ENCODE measurements at places on chromosomes 6 and 20.

DNA sequence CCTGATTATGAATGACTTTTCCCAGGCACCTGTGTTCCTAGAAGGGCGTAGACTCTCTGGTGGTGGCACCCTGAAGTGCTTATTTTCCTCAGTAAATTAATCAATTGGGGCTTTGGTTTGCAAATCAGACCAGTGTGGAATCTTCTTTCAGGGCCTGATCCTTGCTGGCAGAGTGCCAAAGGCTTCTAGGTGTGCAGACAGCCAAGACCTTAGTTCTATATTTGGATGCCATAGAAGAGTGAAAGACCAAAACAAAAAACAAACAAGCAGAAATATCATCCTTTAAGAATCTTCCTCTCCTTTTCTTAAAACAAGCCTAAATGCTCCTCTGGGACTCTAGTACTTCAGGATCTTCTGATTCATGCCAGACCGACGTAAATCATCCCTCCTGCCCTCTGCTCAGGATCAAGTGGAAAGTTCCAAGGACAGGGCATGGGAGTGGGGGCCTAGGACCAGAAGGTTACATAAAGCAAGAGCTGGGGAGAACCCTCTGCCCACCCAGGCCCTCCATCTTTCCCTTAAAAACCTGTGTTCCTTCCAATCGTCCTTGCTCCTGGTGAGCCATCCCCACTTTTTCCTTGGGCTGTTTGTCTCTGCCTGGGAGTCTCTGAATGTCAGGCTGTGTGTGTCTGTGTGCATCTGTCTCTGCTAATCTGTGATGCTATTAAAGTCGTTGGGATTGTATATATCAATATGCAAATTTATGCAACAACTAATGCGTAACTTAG is 70.5 kb upstream of the MYLIP start:
- DNase-seq: no peak

- DNase-seq: no peak
These were observed 94.8 kb downstream of the IPCEF1 start for GRCh38 chr6:154261688-154262397.

- no peak for DNase-seq
These were observed 114.7 kb downstream of the RWDD2A start for GRCh38 chr6:83307849-83308248.

- no peak for DNase-seq
These were observed 18.6 kb upstream of the GGTLC1 start for GRCh38 chr20:24007073-24007595.

- no peak for DNase-seq
These were observed 1152.0 kb downstream of the HACE1 start for GRCh38 chr6:103707596-103708325.

GRCh38 chr6:118709859-118710350 is 58.5 kb upstream of the CEP85L start:
- DNase-seq: peak; percentile 80

- DNase-seq: peak; percentile 3
These were observed 304.5 kb downstream of the PRL start for GRCh38 chr6:21992178-21992967.

DNA sequence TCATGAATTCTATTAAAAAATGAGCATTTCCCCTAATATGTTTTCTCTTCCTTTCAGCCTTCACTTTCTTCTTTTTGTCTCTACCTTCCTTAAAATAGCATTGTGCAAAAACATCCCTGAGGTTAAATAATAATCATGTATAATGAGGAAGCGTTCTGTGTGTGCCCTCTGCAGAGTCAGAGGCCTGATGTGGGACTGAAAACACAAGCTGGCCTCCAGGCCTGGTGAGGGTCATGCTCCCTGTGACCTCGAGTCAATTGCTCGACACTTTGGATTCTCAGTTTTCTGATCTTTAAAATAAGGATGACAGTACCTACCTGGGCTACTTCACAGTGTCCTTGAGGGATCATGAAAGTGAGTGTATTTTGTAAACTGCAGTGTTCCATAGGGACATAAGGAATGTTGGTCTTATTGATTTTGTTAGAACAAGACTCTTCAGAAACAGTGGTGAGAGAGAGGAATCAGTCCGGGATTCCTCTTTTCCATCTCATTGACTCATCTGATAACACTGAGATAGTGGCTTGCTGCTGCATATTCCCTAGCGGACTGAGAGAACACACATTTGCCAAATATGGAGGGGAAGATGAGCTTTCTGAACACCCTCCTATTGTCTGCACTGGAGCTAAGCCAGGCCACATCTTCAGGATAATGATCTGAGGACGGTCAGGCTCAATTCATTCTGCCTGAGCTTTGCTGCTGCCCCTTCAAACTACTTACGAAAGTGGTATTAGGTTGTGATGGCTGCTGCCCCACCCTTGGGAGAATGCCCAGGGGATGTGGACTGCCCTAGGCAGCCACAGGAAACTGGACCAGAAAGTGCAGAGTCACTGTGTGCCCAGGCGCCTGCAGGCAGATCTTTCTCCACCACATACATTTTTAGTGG is 39.6 kb upstream of the PDE7B start:
- DNase-seq: no peak

GRCh38 chr6:91281901-91282300 is 695.0 kb upstream of the MAP3K7 start:
- no peak for DNase-seq

DNA sequence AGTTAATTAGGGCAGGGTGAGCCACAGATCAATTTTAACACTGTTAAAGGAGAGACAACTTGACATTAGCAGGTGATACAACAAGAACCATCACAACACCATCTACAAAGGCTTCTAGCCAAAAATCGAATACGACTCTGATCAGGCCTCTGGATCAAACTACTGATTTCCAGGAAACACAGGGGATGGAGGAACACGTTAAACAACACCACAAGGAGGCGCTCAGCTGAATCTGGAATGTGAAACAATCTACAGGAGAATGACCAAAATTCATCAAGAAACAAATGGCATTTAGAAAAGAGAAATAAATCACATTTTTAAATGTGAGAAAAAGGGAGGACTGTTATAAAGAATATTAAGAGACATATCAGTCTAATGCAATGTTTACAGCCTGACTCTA is 13.5 kb upstream of the MAFB start:
- no peak for DNase-seq

DNA sequence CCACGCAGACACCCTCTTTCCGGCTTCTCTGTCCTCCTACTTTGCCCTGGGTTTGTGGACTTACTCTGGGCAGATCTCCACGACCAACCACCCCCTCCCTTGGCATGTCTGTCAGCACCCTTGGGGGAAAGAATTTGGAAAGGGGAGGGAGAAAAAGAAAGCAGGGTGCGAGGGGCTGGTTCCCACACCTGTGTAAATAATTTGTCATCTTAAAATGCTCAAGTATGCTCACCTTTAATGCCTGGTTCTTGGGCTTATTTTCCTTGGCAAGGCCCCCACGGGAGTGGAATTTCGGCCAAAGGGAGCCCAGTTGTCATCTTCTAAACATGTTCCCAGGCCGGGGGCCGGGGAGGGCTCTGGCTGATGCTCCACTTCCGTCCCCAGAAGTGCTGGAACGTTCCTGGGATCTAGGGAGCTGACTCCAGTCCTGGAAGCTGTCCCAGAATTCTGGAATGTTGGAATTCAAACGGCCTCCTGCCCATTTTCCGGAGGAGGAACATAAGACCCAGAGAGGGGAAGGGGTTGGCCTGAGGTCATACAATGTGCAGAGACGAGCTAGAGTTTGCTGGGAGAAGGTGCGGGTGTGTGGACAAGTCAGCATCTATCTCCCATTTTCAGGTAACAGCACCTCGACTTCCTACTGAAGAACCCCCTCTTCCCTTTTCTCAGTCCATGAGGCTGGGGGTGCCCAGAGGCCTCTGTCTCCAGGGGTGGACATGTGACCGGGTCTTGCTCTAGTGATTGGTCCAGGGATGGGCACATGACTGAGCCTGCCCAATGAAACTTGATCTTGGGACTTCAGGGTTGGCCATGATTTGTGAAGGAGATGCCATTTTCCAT is 122.3 kb downstream of the CEBPB start:
- no peak for DNase-seq

DNA sequence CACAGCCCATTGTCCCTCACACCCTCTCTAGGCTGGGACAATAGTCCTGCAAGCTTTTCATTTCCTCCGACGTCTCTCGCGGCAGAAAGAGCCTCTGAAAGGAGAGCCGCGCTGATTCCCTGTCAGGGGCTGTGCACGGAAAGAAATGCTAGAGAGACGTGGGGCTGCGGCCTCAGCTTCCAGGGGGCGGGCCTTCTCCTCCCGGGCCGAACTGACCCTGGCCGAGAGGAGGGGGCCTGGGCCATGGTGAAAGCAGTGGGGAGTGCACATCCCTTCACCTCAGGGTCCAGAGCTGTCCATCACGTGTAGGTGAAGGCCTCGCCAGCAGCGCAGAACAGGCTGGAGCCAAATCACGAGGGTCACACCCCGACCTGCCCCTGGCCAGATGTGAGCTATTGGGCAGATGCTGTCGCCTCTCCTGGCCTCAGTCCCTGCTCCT is 220.4 kb downstream of the TAF4 start:
- no peak for DNase-seq

- no peak for DNase-seq
These were observed 839.5 kb upstream of the FLRT3 start for GRCh38 chr20:15176929-15177328.

GRCh38 chr6:160768101-160768500 is 66.1 kb downstream of the PLG start:
- no peak for DNase-seq

DNA sequence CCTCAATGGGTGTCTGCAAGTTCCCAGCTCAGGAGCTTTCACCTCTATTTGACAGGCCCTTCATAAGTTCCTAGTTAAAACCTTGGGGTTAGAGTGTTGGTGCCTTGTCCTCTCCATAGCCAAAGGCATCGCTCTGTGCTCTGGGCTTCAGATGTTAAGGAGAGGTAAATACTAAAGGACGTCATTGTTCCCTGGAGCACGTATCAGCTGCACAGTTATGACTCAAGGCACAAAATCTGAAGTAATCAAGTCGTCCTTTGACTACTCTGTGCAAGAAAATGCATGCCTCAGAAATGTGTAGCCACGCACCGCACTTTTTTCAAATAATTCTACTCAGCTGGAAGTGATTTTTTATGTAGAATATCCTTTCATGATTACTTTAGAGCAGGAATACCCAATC is 240.8 kb upstream of the QKI start:
- no peak for DNase-seq

DNA sequence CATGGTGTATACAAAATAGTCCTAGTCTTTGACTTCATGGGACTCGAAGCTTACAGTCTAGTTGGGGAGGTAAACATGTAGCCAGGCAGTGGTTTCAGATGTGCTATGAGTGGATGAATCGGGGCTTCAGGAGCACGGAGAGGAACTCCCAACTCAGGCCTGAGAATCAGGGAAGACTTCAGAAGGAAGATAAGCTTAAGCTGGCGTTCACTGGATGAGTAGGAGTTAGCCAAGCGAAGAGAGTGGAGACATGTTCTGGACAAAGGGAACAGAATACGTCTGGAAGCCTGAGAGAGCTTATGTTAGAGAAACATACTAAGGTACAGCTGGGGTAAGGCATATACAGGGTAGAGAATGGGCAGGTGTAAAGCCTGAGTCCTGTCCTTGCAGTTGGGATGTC is 8.8 kb downstream of the CARMIL1 start:
- no peak for DNase-seq

DNA sequence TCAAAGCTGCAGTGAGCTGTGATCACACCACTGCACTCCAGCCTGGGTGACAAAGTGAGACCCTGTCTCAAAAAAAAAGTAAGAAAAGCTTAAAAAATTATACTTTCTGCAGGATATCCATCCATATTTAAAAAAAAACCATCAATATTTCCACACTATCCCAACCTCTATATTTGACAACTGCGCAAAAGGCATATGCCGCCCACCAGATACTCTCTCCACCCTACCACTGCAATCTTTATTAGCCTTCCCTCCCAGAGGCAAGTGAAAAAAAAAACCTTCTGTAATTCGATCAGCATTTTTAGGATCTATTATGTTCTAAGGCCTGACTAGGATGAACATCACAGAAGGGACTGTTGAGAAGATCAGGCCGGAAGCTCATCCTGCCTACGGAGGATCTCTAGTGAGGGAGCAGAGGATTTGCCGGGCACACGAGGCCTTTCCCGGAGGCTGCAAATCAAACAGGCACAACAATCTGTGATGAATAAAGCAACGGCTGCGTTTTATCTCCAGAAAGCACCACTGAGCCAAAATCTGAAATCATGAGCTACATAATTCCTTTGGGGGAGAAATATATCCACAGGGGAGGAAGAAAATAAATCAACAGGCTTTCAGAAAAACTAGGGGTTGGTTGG is 65.9 kb downstream of the GFOD1 start:
- no peak for DNase-seq

GRCh38 chr6:73803562-73804241 is 107.7 kb downstream of the CD109 start:
- DNase-seq: no peak

DNA sequence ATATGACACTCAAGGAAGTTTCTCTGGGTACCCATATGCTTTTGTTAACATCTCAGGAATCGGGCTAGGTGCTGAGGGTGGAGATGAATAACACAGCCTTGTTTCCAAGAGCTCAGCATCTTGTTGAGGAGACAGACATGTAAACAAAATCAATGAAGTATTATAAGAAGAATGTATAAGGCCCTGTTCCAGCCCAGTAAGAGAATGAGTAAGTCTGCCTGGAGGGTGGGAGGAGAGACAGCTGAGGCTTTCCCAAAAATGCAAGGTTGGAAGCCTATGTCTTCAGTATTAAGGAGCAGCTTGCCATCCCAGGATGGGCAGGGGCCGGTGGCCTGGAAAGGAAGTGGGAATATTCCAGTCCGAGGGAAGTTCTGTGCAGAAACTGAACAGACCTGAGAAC is 615.3 kb upstream of the BTBD3 start:
- DNase-seq: no peak

DNA sequence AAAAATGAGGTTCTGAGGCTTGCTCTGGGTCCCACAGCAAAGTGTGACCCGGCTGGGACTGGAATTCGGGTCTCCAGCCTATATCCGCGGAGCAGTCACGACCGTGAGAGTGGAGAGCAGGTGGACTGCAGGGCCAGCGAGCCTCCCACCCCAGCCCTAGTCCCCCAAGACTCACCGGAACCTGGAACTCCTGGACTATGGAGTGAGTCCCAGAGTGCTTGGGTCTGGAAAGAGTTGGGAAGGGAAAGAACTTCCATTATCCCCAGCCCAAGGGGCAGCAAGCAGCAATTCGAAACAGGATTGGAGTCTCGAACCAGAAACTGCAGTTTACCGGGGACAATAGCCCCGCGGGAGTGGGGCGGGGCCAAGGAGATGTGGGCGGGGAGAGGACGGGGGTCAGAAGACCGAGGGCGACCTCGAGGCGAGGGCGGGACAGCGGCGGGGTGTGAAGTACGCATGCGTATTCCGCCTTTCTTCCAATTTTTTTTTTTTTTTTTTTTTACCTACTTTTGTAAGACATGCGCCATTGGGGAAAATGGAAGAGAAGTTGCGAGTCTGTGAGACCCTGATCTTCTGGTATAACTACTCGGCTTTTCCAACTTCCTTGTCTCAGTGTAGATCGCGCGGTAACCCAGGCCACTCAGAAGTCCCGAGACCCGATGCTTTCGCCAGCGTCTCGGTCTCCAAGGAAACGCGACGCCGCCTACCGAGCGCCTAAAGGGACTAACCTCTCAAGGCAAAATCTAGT is at the start of gene C20orf96:
Gene C20orf96 (minus strand): TSS at position 667 of the 748 bp plus-strand sequence. CDS start 140 bp downstream, at position 527.
- peak; percentile 94 for DNase-seq

- DNase-seq: no peak
These were observed 48.4 kb downstream of the RNGTT start for GRCh38 chr6:88914895-88915598.

Measured in CD4-positive, alpha-beta T cell treated with Interleukin-6 for 4 hours (primary cell).